ENCODE measurements at places on chromosomes 12 and 14.

DNA sequence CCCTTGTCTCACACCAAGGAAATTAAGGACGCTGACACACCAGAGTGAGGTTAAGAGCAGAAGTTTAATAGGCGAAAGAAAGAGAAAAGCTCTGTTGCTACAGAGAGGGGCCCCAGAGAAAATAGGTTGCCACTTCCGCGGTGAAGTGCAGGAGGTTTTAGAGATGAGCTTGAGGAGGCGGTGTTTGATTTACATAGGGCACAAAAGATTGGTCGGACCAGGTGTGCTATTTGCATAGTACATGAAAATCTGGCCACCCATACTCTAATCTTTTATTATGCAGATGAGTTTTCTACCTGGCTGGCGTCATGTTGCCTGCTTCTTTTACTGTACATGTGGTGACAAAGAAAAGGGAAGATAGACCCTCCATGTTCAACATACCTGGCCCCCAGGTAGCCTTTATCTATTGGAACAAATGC is 23.3 kb upstream of the MYF6 start:
- DNase-seq = no peak

- DNase-seq = no peak
Measured at GRCh38 chr14:96576359-96576758, 74.2 kb downstream of the PAPOLA start.

GRCh38 chr12:39605501-39605900 is 14.1 kb downstream of the ABCD2 start:
- no peak for DNase-seq

GRCh38 chr12:48924617-48925303 is 532 bp downstream of the FKBP11 start:
- no peak for DNase-seq

- no peak for DNase-seq
Measured at GRCh38 chr14:90087433-90087832, 25.6 kb downstream of the KCNK13 start.

- DNase-seq = no peak
Measured at GRCh38 chr12:24615967-24616411, 332.9 kb downstream of the BCAT1 start.

DNA sequence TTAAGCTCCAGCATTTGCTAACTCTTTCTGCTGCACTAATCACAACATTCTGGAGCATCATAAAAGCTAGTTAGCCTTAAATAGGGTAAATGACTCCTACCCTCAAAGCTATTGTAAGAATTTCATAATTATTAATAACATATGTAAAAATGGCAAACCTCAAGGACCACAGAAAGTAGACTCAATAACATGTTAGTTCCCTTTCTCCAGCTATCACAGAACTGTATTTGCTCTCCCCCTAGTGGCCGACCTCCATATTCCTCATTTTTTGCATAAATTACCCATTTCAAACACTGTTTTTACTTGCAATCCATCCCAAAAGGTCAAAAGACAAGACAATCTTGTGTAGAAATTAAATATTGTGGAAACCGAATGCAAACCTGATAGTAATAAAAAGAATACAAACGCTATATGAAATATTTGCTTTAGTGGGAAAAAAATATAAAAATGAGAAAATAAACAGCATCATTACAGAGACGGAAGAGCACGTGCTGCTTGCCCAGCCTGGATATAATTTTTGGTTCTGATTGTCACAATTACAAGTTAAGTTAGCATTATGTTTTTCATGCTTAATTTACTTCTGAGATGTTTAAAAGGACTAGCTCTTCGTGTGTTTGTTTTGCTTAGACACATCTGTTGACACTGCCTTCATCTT is 97.9 kb downstream of the RERGL start:
- peak; percentile 29 for DNase-seq

DNA sequence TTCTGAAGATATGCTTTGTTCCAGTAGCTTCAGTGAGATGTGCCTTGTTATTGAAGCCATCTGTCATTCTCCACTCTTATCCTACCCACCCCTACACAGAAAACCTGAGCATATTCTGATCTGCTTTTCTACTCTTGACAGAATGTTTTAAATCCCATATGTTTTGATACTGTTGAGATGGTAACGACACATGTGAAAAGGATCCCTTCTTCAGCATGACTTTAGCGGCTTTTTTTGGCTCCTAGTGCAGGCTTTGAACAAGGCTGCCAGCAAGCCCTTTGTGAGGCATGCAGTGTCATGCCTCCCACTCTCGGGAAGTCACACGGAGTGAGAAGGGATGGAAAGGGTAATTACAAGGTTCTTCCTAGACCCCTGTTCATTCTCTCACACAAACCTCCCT is 228.8 kb upstream of the RGS6 start:
- no peak for DNase-seq

DNA sequence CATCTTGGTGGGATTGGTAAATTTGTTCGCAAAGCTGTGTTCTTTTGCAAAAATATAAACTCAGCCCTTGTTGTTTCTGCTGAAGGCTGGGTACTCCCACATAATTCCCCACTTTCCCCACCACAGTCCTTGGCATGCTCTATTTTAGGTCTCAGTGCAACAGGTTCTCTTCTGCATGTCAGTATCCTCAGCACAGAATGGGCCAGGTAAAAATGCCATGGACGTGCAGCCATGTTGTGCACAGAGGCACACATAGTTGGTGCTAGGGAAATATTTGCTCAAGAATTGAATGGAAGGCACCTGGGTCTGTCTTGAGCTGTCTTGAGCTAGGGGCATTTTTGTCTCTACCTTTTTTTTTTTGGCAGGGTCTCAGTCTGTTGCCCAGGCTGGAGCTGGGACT is 87.8 kb upstream of the LHX5 start:
- DNase-seq = no peak

DNA sequence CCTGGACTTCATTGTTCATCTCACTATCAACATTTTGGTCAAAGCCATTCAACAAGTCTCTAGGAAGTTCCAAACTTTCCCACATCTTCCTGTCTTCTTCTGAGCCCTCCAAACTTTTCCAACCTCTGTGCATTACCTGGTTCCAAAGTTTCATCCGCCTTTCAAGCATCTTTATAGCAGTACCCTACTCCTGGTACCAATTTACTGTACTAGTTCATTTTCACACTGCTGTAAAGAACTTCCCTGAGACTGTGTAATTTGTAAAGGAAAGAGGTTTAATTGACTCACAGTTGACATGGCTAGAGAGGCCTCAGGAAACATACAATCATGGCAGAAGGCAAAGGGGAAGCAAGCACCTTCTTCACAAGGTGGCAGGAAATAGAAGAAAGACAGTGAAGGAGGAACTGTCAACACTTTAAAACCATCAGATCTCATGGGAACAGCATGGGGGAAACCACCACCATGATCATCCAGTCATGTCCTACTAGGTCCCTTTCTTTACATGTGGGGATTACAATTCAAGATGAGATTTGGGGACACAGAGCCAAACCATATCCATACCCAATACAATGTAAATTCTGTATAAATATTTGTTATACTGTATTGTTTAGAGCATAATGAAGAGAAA is 109.7 kb downstream of the C12orf75 start:
- no peak for DNase-seq

- DNase-seq = no peak
Measured at GRCh38 chr12:54954801-54955200, 29.8 kb downstream of the TESPA1 start.

GRCh38 chr12:127280393-127281275 is 986.3 kb upstream of the TMEM132C start:
- no peak for DNase-seq

GRCh38 chr12:6771509-6772330 is 600 bp upstream of the LAG3 start:
- no peak for DNase-seq

- DNase-seq = no peak
Measured at GRCh38 chr14:93855737-93856136, 67.5 kb upstream of the PRIMA1 start.

GRCh38 chr12:104596134-104596799 is 139.5 kb downstream of the CHST11 start:
- no peak for DNase-seq

DNA sequence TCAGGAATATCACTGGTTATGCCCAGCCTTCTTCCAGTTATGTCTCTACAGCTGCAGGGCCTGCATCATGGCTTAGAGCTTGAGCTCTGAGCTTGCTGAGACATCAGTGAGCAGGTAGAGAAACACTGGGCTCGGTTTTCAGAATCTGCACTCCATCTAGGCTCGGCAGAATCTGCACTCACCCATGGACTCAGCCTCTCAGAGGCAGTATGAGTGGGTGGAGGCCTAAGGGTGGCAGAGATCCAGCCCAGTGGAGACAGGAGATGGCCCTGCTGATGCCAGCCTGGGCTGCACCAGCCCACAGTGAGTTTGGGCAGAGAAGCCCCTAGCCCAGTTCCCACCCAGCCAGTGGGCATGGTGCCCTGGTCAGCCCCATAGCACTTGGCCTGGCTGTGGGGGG is 12.8 kb downstream of the KRT80 start:
- DNase-seq = no peak

GRCh38 chr12:48419116-48419935 is 53.0 kb upstream of the ANP32D start:
- no peak for DNase-seq

DNA sequence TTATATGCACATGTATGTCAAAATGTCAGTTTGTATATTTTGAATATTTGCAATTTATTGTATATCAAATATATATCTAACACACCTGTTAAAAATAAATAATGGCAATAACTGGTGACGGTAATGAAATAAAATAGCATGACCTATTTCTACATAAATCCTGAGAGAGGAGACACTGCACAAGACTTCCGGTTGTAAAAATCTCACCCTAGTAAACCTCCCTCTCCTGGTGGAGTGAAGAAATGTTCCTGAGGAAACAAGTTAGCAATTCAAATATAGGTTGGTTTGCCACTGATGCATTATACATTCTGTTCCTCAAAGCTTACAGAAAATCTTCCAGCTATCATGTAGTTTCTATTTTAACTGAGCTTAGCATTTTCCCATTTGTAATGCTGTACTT is 166.1 kb upstream of the SYT10 start:
- no peak for DNase-seq

DNA sequence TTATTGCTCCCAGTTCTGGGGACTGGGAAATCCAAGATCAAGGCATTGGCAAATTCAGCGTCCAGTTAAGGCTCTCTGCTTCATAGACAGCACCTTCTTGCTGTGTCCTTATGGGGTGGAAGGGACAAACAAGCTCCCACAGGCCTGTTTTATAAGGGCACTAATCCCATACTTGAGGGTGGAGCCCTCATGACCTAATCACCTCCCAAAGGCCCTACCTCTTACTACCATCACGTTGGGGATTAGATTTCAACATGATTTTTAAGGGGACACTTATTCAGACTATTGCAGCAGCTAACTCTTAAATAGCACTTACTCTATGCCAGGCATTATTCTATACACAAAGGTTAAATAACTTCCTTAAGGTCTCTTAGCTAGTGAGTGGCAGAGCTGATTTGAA is 17.3 kb downstream of the TOGARAM1 start:
- no peak for DNase-seq

DNA sequence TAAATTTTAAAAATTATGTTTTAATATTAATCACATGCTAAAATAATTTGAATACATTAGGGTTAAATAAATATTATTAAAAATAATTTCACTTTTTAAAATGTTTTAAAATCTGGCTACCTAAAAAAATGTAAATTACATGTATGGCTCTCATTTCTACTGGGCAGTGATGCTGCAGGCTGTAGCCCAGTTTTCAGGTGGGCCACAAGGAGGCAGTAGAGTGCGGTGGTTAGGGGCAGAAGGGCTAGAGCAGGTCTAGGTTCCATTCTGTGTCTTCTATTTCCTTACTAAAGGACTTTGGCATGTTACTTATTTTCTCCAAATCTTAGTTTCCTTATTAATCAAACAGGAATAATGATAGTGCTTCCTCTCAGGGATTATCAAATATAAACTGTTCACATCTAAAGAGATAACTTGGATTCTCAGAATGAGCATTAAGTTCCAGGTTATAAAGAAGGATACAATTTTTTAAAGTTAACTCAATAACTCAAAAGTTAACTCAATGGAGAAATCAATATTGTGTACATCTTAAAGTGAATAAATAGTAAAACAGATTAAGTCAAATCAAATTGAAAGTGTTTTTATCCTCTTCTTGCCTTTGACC is 54.9 kb upstream of the OVCH1 start:
- DNase-seq = peak; percentile 60

Measured in SJCRH30 (cell line).